Activated naive CD4-positive, alpha-beta T cell treated with anti-CD3 and anti-CD28 coated beads, Interleukin-2, amount 50 U/mL, for 72 hours (primary cell): ENCODE measurements at places on chromosomes 1 and 21.

GRCh38 chr1:17156108-17156507, 36.9 kb upstream of the PADI2 start:
- DNase-seq = no peak

- no peak for DNase-seq
Measured at GRCh38 chr1:110218739-110219138, 8.6 kb downstream of the KCNC4 start.

DNA sequence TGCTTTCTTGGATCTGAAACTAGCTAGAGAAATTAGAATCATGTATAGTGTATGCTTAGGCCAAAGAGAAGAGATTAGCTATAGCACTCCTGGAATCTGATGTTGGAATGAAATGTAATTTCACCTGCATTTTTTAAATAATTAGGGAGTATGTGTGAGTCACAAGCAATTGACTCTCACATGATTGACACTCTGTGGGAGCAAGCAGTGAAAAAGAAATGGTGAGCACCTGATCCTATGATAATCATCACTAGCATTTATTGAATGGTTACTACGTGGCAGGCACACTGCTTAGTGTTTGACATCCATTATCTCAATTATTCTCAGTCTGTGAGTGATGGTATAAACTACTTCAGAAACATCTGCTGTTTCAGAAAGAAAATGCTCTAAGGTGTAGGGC, 176.6 kb downstream of the NRIP1 start:
- no peak for DNase-seq

DNA sequence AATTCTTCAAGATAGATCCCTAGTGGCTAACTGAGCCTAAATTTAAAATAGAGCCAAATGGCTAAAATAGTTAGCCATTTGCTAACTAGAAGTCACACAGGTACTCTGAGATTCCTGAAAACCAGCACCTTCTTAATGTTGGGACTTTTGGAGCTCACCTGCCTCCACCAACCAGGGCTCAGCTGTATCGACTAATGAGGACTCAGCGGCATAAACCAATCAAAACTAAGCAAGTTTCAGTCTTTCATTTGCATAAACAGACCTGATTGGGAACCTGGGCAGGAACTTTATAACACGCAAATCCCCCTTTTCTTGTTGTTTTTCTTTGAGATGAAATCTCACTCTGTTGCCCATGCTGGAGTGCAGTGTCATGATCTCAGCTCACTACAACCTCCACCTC, 28.5 kb downstream of the TNFRSF9 start:
- DNase-seq = no peak

- DNase-seq = no peak
Measured at GRCh38 chr1:169853341-169853740, 40.4 kb downstream of the SCYL3 start.
